ENCODE measurements at places on chromosomes 3 and 15. TPM values are rescaled to one million over a fixed set of nuclear protein-coding genes. Genes with fewer than 3 reads are reported as not detected.

- DNase-seq, result no peak
Measured at GRCh38 chr15:55247766-55248427, 41.7 kb downstream of the RAB27A start.

DNA sequence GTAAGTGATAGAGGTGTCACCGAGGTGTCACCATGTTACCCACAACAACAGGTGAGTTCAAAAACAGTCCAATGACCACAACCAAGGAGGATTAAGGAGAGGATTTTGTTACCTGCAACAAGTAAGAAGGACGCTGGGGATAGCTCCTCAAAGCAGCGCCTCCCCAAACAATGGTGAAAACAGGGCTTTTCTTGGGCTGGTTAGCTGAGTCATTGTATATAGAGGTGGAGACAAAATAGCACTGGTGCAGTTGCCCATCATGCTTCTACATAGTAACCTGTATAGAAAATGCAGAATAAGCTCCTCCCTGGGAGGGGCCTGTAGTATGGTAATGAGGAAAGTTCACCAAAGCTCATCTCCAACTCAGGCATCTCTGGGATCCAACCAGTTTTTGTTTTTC lies 116.9 kb upstream of the EIF1B start:
- DNase-seq, result no peak

DNA sequence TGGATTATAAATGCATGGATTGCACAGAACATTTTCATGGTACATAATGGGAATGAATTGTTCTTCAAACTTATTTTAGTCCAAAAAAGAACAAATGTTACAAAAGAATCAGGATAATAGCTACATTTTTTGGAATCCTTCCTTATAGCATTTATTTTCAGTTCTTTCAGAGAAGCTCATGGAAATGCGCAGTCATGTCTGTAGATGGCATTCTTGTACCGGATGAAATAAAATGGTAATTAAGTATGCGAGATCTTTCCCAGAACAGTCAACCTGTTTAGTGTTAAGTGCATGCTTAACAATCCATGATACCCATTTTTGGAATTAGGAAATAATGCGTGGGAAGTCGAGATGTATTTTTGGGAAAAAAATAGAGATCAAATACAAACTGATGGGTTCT lies 38.2 kb upstream of the GOLGA8B start:
- no peak for DNase-seq

The EPHB3 gene
- total RNA-seq, result 1.5 TPM

GRCh38 chr15:76175442-76175841 lies 115.7 kb downstream of the TMEM266 start:
- no peak for DNase-seq

Data from kidney epithelial cell (primary cell).